ENCODE measurements at places on chromosomes 2 and 18. TPM values are rescaled to one million over a fixed set of nuclear protein-coding genes. Genes with fewer than 3 reads are reported as not detected.
A peak's percentile ranks its signal among the peaks of the same experiment; 100 is the strongest.

TMEM163 gene
- total RNA-seq: not detected

SPEG gene
- total RNA-seq: 32.1 TPM

NFE2L2 gene
- 62.0 TPM for total RNA-seq

MTHFD2 gene
- total RNA-seq: 215 TPM

RTP5 gene
- not detected for total RNA-seq

CPO gene
- total RNA-seq: not detected

SERPINB2 gene
- total RNA-seq: 6.1 TPM

CRACDL gene
- not detected for total RNA-seq

EPB41L3 gene
- 19.2 TPM for total RNA-seq

DUSP2 gene
- total RNA-seq: 8.8 TPM

DNA sequence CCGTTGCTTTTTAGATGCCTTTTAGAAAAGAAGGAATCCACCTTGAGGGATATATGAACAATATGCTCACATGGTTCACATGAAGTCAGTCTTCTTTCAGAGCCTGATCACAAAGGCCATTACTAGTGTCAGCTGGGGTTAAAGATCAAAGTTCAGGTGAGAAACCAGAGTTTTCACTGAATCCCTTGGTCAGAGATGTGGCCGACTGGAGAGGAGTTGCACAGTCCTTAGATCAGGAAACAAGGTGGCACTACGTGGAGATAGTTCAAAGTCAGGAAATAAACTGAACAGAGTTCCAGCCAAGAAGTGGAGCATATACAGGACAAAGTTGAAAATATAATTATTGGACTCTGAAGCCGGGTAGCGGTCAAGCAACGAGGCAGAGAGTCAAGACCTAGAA is 54.6 kb downstream of the AAK1 start:
- 0 out of 2 replicates have a peak, but pooled peaks cover 10% of the 10 kb centered on the region for H3K4me1 ChIP-seq
- no peak overlapping the region for H3K4me3 ChIP-seq
- DNase-seq: no peak
- no peaks in the 10 kb centered on the region for H3K27me3 ChIP-seq
- no peak overlapping the region for H3K27ac ChIP-seq
- no peaks in the 10 kb centered on the region for H3K36me3 ChIP-seq

- H3K36me3 ChIP-seq: peaks cover 10% of the 10 kb centered on the region
- H3K27me3 ChIP-seq: no peaks in the 10 kb centered on the region
- peaks cover 20% of the 10 kb centered on the region for H3K4me1 ChIP-seq
- DNase-seq: no peak
Observed at GRCh38 chr2:158533009-158533408, 76.3 kb downstream of the PKP4 start.

GRCh38 chr2:231222318-231223000 is 24.0 kb downstream of the ARMC9 start:
- no peaks in the 10 kb centered on the region for H3K4me1 ChIP-seq
- H3K36me3 ChIP-seq: peaks cover 30% of the 10 kb centered on the region
- DNase-seq: peak; percentile 20
- no peak overlapping the region for H3K4me3 ChIP-seq

DNA sequence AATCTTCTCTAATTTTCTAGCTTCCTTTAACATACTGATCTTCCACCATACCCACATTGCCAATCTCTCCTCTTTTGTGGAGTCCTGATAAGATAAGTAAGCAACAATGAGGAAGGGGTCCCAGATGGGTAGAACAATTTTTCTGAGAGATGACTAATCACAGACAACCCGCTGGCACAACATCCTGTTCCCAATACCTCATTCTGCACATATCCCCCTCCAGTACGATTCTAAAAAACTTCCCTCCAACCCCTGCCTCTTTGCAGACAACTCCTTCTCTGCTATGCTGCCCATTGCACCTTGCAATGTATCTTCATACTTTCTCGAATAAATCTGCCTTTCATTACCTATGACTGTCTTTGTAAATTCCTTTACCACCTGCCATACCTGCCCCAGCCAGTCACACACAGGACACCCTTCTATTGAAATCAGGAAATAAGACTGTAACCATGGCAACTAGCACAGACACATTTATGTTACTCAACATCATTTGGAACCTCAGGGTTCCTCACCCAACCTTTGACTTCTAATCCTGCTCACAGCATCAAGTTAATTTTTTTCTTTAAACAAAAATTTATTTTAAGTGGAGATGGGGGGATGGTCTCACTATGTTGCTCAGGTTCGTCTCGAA is 7.4 kb upstream of the EXOC6B start:
- H3K4me3 ChIP-seq: no peak overlapping the region
- H3K4me1 ChIP-seq: peaks cover 3% of the 10 kb centered on the region
- no peaks in the 10 kb centered on the region for H3K36me3 ChIP-seq
- H3K27me3 ChIP-seq: peaks cover 30% of the 10 kb centered on the region

DNA sequence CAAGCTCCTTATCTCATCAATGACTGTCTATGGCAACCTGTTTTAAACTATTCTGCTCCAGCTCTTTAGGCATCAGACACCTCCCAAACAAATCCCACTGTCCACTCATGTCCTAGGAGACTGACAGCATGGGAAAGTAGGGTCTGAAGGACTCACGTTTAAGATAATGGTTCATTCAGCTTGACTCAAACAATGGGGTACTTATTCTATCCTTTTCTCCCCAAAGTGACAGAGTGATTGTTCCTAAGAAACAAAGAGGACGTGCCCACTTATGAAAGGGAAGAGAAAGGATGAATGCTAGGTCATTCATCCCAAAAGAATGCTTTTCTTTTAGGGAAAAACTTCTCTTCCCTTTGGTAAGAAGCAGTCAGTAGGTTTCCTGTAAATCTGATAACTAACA is 41.9 kb downstream of the ALK start:
- no peak for DNase-seq
- no peaks in the 10 kb centered on the region for H3K27me3 ChIP-seq
- no peak overlapping the region for H3K27ac ChIP-seq
- no peaks in the 10 kb centered on the region for H3K4me1 ChIP-seq

DNA sequence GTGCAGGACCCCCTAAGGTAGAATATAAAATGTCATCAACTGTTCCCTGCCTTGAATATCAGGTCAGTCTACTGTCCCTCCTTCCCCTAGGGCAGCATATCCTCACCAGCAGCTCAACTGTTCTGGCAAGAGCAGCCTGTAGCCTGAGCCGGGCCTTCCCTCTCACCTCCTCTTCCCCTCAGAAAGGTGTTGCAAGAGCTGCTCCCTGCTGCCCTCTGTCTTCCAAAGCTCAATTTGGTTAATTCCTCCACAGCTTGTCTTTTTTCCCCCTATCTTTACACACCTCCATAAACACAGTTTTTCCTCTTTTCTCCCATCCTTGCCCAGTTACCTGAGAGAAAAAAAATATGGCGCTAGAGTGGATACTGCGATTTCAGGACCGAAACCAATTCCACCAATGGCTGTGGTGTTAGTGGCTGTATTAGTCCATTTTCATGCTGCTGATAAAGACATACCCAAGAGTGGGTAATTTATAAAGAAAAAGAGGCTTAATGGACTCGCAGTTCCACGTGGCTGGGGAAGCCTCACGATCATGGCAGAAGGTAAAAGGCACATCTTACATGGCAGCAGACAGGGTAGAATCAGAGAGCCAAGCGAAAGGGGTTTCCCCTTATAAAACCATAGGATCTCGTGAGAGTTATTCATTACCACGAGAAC is 184.7 kb downstream of the MREG start:
- H3K4me3 ChIP-seq: no peak overlapping the region
- no peaks in the 10 kb centered on the region for H3K27me3 ChIP-seq
- H3K36me3 ChIP-seq: no peaks in the 10 kb centered on the region
- H3K4me1 ChIP-seq: peaks cover 76% of the 10 kb centered on the region
- peak overlapping the region; percentile 60 for H3K27ac ChIP-seq

GRCh38 chr18:9764011-9764481 is 55.9 kb downstream of the RAB31 start:
- H3K4me3 ChIP-seq: no peak overlapping the region
- H3K27ac ChIP-seq: no peak overlapping the region
- no peak for DNase-seq
- no peaks in the 10 kb centered on the region for H3K4me1 ChIP-seq
- no peaks in the 10 kb centered on the region for H3K36me3 ChIP-seq
- H3K27me3 ChIP-seq: no peaks in the 10 kb centered on the region

DNA sequence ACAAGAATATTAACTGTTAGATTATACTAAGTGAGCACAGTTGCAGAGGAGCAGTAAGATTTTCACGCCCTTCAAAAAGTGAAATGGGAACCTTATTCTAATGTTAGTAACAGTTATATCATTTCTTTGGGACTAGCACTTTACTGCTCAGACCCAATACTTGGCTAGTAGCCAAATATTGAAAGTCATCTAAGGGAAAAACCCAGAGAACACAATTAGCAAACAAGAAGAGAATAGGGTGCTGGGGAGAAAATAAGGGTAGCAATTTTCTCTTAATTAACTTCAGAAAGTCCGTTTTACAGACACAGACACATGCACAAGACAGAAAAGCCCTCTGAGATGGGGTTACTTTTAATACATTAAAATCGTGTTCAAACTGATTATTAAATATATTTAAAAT is 71.8 kb downstream of the ID2 start:
- peaks cover 17% of the 10 kb centered on the region for H3K36me3 ChIP-seq
- H3K4me3 ChIP-seq: no peak overlapping the region
- H3K27me3 ChIP-seq: no peaks in the 10 kb centered on the region
- DNase-seq: no peak

- peaks cover 31% of the 10 kb centered on the region for H3K4me1 ChIP-seq
- peak; percentile 70 for DNase-seq
- no peaks in the 10 kb centered on the region for H3K27me3 ChIP-seq
- H3K27ac ChIP-seq: peak overlapping the region; percentile 57
- no peak overlapping the region for H3K4me3 ChIP-seq
Observed at GRCh38 chr2:71888751-71889445, 258.8 kb downstream of the CYP26B1 start.

DNA sequence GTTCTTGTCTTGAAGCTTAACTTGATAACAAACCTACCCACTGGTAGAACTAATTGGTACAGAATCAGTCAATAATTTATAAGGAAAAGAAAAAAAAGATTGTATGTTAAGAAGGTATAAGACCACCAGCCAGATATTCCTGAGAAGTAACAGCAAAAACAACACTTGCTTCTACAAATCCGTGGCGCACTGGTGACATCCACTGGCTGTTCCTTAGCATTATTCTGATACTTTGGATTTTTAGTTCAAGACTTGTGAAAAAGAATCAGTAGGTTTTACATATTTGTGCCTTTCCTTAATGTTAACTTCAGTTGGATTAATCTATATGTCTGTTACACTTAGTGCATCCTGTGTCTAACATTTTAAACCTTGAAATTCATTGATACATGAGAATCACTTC is 141.8 kb downstream of the GRB14 start:
- no peaks in the 10 kb centered on the region for H3K36me3 ChIP-seq
- H3K27me3 ChIP-seq: no peaks in the 10 kb centered on the region
- DNase-seq: peak; percentile 48
- no peaks in the 10 kb centered on the region for H3K4me1 ChIP-seq
